ENCODE measurements at places on chromosomes 4 and X.

- DNase-seq = no peak
Observed at GRCh38 chr4:165668694-165669093, 204.3 kb upstream of the TLL1 start.

- DNase-seq = no peak
Observed at GRCh38 chrX:38991656-38992440, 190.6 kb downstream of the MID1IP1 start.

DNA sequence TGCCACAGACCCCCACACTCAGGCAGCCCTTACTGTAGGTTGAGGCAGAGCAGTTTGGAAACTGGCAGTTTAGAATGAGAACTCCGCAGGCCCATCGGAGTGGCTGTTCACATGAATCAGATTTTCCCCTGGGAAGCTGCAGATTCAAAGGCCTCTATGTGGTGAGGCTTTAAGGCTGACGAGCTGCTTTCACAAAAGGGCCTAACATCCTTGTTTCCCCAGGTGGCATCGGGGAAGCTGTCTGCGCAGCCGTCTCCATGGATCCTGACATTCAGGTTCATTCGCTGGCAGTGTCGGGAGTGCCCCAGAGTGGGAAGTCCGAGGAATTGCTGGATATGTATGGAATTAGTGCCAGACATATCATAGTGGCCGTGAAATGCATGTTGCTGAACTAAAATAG, 33.7 kb downstream of the TKTL1 start:
- no peak for DNase-seq

- no peak for DNase-seq
Observed at GRCh38 chrX:16120431-16120830, 2.9 kb upstream of the GRPR start.

- no peak for DNase-seq
Observed at GRCh38 chr4:17765514-17766286, 15.7 kb downstream of the FAM184B start.

GRCh38 chr4:26931451-26931850, 70.8 kb downstream of the STIM2 start:
- DNase-seq = no peak

All from anterior cingulate cortex (tissue), 58 donors.